Astrocyte (in vitro differentiated cells and primary cell): ENCODE measurements at places on chromosomes 6 and 20.

GRCh38 chr20:59386809-59387208 is 86.4 kb downstream of the EDN3 start:
- no peak for DNase-seq

DNA sequence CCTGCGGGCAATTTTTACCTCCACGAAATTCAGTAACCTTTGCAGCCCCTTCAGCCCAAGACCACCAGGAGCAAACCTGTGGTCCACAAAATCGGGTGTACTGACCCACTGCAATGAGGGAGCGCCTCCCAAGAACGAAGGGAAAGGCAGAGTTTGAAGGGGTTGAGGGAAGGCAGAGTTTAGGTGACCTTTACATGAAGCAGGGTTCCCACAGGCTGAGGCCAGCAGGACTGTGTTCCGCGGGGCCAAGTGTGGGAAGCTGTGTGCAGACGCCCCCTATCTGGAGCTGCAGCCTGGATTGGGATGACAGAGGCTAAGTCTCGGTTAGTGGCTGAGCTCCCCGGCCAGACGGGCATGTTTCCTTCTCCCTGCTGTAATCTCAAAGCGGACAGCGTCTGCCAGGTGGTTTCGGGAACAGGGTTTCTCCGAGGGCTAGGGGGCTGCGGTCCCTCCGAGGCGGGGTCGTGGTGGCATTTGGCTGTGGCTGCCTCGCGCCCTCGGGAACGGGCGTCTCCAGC is 826 bp upstream of the PYGB start:
- peak; percentile 41 for DNase-seq

GRCh38 chr6:72740135-72740534 is 118.3 kb downstream of the KCNQ5 start:
- DNase-seq: no peak

DNA sequence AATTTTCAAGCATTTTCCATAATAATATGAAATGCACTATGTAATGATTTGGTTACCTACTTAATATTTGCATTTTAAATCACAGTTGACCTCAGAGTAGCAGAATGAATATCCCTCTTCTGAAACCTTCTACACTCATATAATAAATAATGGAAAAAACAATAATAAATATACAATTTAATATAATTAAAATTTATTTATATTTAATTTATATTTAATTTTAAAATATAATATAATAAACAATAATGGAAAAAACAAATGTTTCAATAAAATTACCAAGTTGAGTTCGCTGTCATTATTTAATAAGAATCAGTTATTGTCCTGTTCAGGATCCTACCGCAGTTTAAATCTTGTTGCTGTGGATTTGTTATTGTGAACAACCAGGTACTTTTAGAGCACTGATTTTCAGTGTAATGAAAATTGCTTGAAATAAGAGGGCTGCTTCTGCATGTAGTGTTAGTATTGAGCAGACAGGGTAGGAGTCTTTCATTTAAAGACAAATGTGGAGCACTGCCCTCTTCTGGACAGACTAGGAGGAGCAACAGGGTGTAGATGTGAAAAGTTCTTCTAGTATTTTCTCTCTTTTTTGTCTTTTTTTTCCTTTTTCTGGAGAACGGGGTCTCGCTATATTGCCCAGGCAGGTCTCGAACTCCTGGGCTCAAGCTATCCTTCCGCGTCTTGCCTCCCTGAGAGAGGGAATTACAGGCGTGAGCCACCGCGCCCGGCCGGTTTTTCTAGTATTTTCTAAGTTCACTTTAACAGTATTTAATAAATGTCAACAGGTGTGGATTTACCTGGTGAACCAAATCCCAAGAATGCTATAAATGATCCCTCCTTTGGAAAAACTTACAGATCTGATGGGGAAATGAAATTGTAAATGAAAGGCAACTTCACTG is 13.6 kb downstream of the TRAPPC3L start:
- peak; percentile 41 for DNase-seq

- DNase-seq: no peak
Observed at GRCh38 chr20:41671143-41671542, 53.0 kb upstream of the CHD6 start.

- DNase-seq: peak; percentile 10
Observed at GRCh38 chr6:72218125-72218524, 331.8 kb downstream of the RIMS1 start.

GRCh38 chr6:5155906-5156305 is 70.8 kb downstream of the PPP1R3G start:
- DNase-seq: no peak
